CD4-positive, alpha-beta T cell treated with Interleukin-10 for 1 hour (primary cell): ENCODE measurements at places on chromosomes 4 and X.
A peak's percentile ranks its signal among the peaks of the same experiment; 100 is the strongest.

- DNase-seq = no peak
These were observed 848 bp downstream of the RAB9A start for GRCh38 chrX:13689741-13690211.

- no peak for DNase-seq
These were observed 360.4 kb upstream of the AGA start for GRCh38 chr4:177802661-177803060.

DNA sequence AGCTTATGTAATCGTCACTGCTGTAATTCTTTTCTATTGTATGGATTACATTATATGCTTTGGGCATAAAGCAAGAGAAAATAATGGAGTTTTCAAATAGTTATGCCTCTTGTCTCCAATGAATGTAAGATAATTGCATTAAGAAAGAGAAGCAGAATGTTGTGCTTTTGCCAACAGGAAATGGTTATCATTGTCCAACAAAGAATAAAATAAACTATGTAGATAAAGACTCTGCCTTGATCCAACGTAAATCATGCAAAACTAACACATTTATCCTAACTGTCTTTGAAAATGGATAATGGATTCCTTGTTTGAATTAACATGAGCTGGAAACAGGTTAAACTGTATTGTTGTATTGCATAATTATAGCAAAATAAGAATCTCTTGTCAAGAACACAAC lies 1709.0 kb downstream of the PCDH7 start:
- DNase-seq = no peak

DNA sequence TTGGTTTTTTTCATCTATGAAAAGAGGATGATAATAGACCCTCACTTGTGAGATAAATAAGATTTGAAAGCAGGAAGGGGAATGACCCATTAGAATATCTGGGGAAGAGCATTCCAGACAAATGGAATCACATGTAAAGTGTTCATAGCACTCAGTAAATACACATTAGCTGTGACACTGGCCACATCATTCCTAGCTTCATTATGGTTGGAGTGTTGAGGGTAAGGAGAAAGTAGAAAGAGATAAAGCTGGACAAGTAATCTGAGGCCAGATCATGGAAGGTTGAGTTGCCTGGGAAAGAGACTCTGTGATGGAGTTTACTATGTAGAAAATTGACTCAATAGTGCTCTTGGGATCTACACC lies 6.9 kb upstream of the PGRMC1 start:
- DNase-seq = no peak

DNA sequence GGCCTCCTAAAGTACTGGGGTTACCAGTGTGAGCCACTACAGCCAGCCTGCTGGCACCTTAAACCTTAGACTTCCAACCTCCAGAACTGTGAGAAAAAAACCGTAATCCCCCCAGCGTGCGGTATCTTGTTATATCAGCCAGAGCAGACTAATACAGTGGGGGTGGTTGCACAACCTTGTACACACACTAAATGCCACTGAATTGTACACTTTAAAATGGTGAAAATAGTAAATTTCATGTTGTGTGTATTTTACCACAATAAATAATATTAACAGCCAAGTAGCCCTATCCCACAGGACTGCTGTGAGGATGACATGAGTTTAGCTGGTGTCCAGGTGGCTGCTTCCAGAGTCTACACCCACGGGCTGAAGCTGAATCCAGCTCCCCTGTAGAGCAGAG lies 38.8 kb downstream of the ZBTB49 start:
- DNase-seq = no peak

DNA sequence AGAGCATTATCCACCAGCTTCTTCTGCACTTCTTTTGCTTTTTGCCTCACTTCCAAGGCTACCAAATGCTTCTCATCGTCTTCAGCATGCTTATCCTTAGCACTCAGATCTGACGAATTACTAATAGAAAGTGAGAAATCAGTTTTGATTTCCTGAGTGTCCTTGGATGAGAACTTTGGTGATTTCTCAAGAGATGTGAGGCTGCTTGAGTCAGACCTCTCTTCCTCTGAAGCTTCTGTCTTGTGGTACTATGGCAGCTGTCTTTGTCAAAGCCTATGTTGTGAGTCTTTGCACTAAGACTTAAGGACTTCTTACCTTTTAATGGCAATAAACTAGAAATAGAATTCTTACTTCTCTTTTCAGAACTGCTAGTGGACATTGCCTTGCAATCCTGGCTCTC lies 169.9 kb downstream of the CPE start:
- no peak for DNase-seq

GRCh38 chr4:74932832-74933561 lies at the start of gene PARM1:
TSS of gene PARM1 (plus strand) at chr4:74933116. CDS start at chr4:74933328, 212 bp downstream.
- peak; percentile 15 for DNase-seq

GRCh38 chr4:108763226-108763593 lies 357 bp upstream of the ETNPPL start:
- no peak for DNase-seq

DNA sequence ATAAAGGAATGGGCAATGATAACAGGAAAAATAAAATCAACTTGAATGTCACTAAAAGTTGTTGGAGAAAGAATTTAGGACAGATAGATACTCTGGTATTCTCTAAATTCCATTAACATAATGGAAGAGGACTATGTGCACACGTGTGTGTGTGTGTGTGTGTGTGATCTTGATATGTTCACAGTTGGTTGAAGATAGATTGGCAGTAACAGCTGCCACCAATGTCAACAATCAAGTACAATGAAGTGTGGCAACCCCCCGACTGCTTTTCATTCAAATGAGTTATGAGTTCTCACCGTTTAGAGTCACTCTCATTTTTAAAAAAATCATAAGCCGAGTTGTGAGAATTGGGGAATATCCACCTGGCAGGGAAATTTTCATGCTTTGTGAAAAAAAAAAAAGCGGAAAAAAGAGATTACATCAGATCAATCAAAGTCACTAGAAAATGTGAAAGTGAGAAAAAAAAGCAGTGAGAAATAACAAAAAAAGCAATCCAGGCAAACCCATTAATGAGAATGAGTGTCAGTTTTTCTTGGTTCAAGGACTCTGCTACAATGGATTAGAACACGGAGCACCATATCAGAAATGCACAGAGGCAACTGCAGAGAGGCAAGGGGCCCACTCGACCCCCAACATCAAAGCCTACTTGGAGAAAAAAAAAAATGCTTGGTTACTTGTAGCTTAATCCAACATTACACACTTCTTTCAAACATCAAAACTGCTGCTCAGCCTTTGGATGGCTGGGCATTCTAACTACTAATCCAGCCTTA lies 414.9 kb upstream of the PITX2 start:
- DNase-seq = no peak

- no peak for DNase-seq
These were observed 10.8 kb downstream of the NOX1 start for GRCh38 chrX:100863326-100863864.

- DNase-seq = no peak
These were observed 35.8 kb upstream of the PGRMC2 start for GRCh38 chr4:128323401-128323800.

GRCh38 chr4:168511780-168512489 lies 15.1 kb downstream of the PALLD start:
- peak; percentile 67 for DNase-seq

GRCh38 chrX:69067841-69068240 lies 97.4 kb downstream of the PJA1 start:
- no peak for DNase-seq

DNA sequence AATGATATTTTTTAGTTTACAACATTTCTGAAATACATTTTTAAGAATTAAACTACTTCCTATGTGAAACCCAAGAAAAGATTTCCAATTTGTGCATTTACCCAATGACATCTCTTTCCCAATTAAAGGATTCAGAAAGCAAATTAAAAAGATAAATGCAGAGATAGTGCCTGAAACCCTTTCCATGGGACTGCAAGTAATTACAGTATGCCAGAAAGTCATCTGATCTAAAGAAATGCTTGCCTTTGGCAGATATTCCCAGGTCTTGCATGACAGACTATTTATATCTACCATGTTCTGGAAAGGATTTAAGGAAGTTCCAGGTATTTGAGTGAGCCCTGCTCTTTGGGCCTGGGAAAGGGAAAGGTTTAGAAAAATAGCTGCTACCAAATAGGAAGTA lies 41.6 kb upstream of the CXorf38 start:
- no peak for DNase-seq

- no peak for DNase-seq
These were observed 292.4 kb downstream of the PPP1R2C start for GRCh38 chrX:42485601-42486000.

- no peak for DNase-seq
These were observed 39.9 kb upstream of the RXFP1 start for GRCh38 chr4:158481811-158482210.

DNA sequence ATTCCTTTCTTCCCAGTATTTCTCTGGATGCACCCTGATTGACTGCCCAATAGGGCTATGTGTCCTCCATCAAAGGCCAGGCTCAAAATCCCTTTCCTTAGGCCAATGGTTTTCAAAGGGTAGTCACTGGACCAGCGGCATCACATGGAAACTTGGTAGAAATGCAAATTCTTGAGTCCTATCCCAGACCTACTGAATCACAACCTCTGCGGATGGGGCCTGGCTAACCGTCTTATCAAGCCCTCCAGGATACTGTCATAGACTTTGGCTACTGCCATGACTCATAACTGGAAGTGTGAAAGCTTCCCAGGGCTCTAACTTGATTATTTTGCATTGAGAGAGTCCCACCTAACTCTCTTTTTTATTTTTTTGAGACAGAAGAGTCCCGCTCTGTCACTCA lies 71.9 kb upstream of the TFDP3 start:
- no peak for DNase-seq

GRCh38 chrX:104343428-104344129 lies 88.8 kb upstream of the ESX1 start:
- peak; percentile 37 for DNase-seq

- no peak for DNase-seq
These were observed 137.2 kb upstream of the EDNRA start for GRCh38 chr4:147343692-147344091.

GRCh38 chr4:41134581-41134980 lies 79.8 kb downstream of the APBB2 start:
- no peak for DNase-seq

DNA sequence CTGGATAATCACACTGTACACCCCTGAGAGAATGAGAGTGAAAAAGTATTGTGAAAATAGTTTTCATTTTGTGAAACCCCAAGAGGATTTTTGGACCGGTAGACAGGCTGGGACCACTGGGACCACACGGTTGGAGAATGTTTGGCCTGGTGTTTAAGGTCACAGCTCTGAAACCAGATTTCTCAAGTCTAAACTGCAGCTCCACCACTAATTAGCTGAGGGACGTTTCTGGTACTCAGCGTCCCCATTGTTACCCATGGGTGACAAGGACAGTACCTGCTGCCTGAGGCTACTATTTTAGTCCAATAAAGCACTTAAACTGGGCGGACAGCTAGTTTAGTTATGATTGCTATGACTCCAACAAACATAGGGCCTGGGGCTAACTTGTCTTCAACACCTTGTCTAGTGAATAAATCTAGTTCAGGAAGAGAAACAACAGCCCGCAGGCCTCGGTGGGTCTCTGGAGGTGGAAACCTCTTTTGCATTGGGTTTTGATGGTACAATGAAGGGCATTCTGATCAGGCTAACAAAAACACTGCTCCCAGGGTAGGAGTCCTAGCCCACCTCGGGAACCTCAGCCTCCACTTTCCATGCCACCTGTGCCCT lies 509 bp upstream of the USP11 start:
- DNase-seq = no peak

DNA sequence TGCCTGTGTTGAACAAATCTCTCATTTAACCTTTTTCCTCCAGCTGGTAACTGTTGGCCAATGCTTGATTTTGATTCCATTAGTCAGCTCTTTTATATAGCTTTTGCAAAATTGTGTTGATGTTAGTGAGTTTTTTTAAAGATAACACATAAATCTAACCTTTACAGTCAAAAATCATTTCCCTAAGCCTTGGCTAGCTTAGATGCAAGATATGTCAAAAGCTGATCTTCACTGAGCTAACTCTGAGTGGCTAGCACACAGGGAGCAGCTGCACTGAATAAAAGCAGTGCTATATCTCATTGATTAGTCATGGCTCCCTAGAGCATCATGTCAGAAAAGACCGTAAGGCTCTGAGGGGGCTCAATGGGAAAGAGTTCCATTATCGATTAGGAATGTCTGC lies 78.7 kb downstream of the PPARGC1A start:
- DNase-seq = no peak

DNA sequence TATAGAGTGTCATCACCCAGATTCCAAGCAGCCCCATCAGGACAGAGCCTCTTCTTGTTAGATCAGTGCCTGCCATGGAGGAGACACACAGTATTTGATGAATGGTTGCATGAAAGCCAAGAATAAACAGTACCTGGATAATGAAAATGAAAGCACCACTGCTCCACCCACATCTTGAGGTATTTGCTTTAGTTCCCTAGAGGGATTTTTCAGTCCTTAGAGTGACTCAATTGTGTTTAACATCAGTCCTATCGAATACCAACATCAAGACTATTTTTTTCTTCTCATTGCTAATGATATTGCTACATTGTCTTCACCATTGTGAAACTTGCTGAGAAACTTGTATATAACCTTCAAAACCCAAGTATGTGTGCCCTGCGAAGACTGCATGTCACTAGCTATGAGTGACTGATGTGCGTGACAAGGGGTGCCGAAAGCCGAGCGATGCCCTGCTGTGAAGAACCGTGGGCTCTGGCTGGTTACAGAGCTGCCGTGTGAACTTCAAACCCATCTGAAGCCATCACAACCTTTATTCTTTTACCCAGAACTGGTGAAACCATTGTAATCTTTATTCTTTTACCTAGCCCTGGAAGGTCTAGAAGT lies 211.3 kb upstream of the FAT1 start:
- DNase-seq = no peak
